Stimulated activated CD4-positive, alpha-beta T cell treated with anti-CD3 and anti-CD28 coated beads, TNF-alpha, amount 100 ng/mL, for 1 hour (primary cell): ENCODE measurements at places on chromosomes 3 and 15.

- no peak for DNase-seq
Measured at GRCh38 chr3:190595179-190595795, 81.4 kb downstream of the IL1RAP start.

- DNase-seq, result no peak
Measured at GRCh38 chr15:69657626-69658025, 205.0 kb downstream of the RPLP1 start.

DNA sequence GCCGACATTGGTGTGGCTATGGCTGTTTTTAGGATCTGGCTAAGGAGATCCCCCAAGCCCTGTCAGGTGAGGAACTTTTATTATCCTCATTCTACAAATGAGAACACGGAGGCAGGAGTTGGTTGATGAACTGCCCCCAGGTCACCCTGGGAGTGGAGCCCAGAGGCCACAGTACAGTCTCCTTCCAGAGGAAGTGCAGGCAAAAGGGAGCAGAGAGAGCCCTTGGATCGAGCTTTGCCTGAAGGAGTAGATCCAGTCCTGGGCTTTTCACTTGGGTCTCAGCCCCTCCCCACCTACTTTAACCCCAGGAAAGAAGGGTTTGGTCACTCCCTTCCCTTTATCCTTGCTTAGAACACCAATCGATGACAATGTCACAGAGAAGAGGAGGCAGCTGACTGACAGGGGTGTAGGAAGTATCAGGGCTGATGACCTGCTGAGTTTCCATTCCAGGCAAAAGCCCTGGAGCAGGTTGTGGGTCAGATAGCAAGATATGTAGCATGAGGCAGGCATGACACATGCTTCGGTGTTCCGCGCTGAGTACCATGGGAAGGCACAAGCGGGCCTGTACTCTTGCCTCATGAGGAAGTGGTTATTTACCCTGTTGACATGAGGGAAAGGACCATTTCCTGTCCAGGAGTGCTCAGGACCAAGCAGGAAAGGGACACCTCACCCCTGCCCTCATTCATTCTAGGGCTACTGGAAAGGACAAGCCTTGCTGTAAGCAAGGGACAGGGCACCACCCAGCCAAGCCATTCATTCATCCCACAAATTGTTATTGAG, 5.8 kb upstream of the PLA2G4D start:
- no peak for DNase-seq

- no peak for DNase-seq
Measured at GRCh38 chr3:151145713-151146070, 57.3 kb downstream of the GPR171 start.
